Stimulated activated CD4-positive, alpha-beta T cell treated with anti-CD3 and anti-CD28 coated beads, Interleukin-1b, Interleukin-23, amount 100 ng/mL, for 24 hours (primary cell): ENCODE measurements at places on chromosomes 5 and 9.

- no peak for DNase-seq
These were observed 154.1 kb upstream of the PAPPA start for GRCh38 chr9:115999498-115999897.

GRCh38 chr9:120932086-120932823 lies 5.7 kb upstream of the TRAF1 start:
- no peak for DNase-seq

GRCh38 chr9:82057805-82058204 lies 69.2 kb downstream of the SPATA31D1 start:
- no peak for DNase-seq

DNA sequence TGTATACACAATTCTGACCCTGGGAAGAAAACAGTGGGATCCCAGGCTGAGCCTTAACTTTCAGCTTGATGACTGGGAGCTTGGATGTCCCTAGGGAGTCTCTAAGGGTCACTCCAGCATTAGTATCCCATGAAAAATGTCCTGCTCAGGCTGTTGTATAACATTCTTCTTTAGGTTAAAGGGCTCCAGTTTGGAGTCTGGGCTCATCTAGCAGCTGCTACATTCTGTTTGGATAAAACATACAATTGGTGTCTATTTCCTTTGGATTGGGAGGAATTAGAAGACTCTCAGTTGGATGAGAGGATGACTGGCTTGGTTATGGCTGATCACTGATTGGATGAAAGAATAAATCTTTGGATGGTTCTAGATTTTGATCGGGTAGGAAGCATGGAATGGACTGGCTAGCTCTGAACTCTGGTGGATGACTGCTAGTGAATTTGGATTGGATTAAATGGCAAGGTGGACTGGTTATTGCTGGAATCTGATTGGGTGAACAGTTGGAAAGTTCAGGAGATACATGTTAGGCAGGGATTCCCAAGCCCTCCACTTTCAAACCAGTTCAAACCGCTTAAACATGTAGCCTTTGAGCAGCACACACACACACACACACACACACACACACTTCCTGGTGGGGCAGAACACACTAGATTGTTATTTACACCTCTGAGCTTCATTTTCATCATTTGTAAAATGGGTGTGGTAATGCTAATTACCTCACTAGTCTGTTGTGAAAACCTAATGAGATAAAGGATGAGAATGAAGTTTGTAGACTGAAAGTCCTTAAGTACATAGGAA lies 7.1 kb upstream of the MYOZ3 start:
- DNase-seq, result no peak

GRCh38 chr5:62475072-62475471 lies 62.5 kb downstream of the IPO11 start:
- DNase-seq, result no peak

DNA sequence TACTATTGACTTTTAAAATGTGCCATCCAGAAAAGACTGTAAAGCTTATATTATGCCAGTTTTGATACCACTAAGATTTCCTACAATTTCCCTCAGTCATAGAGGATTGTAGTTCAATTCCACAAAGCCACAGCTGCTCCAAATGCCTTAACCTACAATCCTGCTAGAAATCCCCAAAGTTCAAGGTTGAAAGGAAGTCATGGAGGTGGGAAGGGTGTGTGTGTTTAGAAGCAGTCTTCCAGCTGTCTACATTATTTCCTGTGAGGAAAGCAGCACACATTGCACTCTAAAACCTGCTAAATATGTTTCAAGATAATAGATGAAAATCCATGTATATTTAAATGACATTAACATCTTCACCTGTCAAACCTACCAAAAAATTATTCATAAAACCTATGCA lies 11.8 kb downstream of the EPB41L4A start:
- DNase-seq, result no peak

DNA sequence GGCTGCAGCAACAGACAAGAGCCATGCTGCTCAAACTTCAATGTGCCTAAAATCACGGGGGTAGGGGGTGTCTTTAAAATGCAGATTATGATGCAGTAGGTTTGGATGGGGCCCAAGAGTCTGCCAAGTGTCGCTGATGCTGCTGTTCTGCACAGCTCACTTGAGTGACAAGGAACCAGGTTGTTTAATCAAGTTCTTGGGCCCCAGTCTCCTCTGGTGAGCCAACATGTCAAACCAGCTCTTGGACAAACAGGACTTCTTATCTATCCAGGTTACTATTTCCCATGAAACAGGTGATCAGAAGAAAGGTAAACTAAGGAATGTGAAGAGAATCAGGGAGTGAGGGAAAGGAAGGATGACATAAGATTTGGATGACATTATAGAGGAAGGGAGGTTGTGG lies 78.0 kb downstream of the APBA1 start:
- no peak for DNase-seq

- no peak for DNase-seq
These were observed 368.4 kb upstream of the GRAMD2B start for GRCh38 chr5:126054577-126055347.

- no peak for DNase-seq
These were observed 126.5 kb upstream of the PALM2AKAP2 start for GRCh38 chr9:109653470-109653869.

GRCh38 chr9:114343471-114344187 lies 14.0 kb downstream of the ORM2 start:
- no peak for DNase-seq

- DNase-seq, result no peak
These were observed 871.4 kb downstream of the MAT2B start for GRCh38 chr5:164376843-164377242.

GRCh38 chr5:4929092-4929655 lies 211.0 kb upstream of the ADAMTS16 start:
- no peak for DNase-seq

DNA sequence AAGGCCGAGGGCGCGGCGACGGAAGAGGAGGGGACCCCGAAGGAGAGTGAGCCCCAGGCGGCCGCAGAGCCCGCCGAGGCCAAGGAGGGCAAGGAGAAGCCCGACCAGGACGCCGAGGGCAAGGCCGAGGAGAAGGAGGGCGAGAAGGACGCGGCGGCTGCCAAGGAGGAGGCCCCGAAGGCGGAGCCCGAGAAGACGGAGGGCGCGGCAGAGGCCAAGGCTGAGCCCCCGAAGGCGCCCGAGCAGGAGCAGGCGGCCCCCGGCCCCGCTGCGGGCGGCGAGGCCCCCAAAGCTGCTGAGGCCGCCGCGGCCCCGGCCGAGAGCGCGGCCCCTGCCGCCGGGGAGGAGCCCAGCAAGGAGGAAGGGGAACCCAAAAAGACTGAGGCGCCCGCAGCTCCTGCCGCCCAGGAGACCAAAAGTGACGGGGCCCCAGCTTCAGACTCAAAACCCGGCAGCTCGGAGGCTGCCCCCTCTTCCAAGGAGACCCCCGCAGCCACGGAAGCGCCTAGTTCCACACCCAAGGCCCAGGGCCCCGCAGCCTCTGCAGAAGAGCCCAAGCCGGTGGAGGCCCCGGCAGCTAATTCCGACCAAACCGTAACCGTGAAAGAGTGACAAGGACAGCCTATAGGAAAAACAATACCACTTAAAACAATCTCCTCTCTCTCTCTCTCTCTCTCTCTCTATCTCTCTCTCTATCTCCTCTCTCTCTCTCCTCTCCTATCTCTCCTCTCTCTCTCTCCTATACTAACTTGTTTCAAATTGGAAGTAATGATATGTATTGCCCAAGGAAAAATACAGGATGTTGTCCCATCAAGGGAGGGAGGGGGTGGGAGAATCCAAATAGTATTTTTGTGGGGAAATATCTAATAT lies 58.1 kb downstream of the BASP1 start:
- DNase-seq, result no peak

- DNase-seq, result no peak
These were observed 68.2 kb downstream of the DMRTA1 start for GRCh38 chr9:22514871-22515270.

DNA sequence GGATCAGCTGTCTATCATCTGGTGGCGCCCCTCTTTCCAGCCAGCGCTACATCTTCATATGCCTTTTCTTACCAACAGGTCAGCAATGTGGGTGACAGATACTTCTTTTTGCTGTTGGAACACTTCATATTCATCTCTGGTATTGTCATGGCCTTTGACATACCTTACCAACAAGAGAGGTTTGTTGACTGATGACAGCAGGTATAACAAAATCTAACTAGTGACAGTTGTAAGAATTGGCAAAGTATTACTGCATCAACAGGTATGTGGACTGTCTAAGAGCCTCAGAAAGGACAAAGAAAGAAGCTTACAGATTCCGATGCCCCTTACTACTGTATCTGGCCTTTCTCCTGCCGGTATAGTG lies 29.9 kb upstream of the ZSWIM6 start:
- DNase-seq, result no peak

DNA sequence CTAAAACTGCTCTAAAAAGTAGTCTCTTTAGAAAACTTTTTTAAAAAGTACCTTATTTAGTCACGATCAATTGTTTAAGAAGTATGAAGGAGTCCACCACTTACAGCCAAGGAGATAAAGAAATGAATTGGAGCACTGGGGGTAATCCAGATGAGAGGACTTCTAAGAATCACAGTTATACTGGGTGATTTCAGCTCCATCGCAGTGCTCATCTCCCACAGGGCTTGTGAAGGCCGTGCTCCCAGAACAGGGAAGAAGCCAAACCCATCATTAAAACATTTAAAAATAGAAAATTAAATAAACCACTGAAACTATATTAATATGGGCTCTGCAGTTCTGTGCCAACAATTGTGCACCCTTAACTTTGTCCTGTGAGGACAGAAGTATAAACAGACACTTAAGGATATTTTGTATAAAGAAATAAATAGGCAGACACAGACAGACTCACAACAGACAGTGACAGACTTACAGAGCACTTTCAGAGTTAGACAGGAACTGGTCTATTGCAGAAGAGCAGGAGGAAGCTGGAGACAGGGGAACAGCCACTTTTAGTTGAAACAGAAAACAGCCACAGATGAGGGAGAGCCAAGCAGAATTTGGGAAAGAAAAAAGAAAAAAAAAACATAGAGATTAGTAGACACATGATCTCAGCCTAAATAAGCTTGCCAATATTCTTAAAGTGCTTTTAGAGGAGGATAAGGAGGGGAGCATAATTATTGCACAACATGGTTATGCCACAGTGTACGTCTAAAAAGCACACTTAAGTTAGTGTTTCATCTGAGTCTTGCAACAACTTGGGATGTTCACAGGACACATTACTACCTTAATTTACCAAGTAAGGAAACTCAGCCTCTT lies 81.8 kb downstream of the FBXO38 start:
- DNase-seq, result no peak

GRCh38 chr9:124190761-124191160 lies 67.0 kb upstream of the NEK6 start:
- no peak for DNase-seq

- no peak for DNase-seq
These were observed 1190.1 kb downstream of the CDH12 start for GRCh38 chr5:21663082-21663481.

GRCh38 chr5:150498501-150498900 lies 9.4 kb upstream of the NDST1 start:
- DNase-seq, result no peak

GRCh38 chr9:21873540-21874221 lies 71.2 kb downstream of the MTAP start:
- no peak for DNase-seq

DNA sequence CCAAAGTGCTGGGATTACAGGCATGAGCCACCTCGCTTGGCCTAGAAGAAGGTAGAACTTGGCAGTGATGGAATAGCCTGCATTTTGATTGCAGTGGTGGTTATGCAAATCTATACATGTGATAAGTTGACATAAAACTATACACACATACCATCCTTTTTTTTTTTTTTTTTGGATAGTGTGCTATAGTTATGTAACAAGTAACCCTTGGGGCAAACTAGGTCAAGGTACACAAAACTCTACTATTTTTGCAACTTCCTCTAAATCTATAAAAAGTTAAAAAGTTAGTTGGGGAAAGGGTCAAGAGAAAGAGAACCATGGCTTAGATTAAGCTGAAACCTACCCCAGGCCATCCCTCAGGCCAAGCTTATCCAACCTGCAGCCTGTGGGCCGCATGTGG lies 11.1 kb downstream of the TRIM14 start:
- no peak for DNase-seq

- DNase-seq, result no peak
These were observed 58.3 kb upstream of the ALDH1B1 start for GRCh38 chr9:38334234-38334633.

- DNase-seq, result no peak
These were observed 117.5 kb downstream of the TENT4A start for GRCh38 chr5:6830643-6831239.

GRCh38 chr5:59231221-59231931 lies 648.5 kb downstream of the RAB3C start:
- DNase-seq, result no peak

- DNase-seq, result no peak
These were observed 160.2 kb downstream of the CNTLN start for GRCh38 chr9:17294822-17295624.

GRCh38 chr5:15791274-15791673 lies 291.3 kb downstream of the FBXL7 start:
- DNase-seq, result no peak

- no peak for DNase-seq
These were observed 29.4 kb upstream of the GDA start for GRCh38 chr9:72119853-72120252.

DNA sequence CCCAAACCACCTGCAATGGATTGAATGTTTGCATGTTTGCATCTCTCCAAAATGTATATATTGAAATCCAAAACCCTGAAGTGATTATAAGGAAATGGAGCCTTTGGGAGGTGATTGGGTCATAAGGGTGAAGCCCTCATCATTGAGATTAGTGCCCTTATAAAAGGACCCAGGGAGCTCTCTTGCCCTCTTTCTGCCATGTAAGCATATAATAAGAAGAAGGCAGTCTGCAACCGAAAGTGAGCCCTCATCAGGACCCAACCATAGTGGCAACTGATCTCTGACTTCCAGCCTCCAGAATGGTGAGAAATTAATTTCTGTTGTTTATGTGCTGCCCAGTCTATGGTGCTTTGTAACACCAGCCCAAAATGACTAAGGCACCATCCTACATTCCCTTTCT lies 115.7 kb upstream of the EFNA5 start:
- no peak for DNase-seq

GRCh38 chr5:93161661-93162654 lies 419.1 kb downstream of the NR2F1-AS1 start:
- no peak for DNase-seq

DNA sequence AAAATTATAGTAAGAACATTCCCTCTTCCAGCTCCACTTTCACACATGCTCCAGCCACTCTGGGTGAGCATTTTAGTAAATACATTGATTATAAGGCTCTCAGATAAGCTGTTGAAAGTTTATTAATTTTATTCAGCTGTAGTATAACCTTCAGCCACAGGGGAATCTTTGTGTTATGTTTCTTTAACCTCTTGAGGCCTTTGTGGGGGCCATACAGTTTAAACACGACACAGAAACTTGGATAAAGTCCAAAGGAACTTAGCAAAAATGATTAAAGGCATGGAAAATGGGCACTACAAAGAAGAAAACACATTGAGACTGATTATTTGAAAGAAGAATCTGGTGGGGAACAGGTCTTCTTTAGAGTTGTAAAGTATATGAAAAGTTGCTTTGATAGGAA lies 70.2 kb downstream of the AOPEP start:
- DNase-seq, result no peak

GRCh38 chr9:21294904-21295538 lies 10.1 kb downstream of the IFNA5 start:
- DNase-seq, result no peak

GRCh38 chr5:2112173-2113025 lies 229.7 kb upstream of the IRX4 start:
- no peak for DNase-seq
